Epithelial cell of esophagus (primary cell): ENCODE measurements at places on chromosomes 12 and 14.

- DNase-seq, result no peak
Measured at GRCh38 chr14:68662392-68662791, 130.5 kb downstream of the ZFP36L1 start.

DNA sequence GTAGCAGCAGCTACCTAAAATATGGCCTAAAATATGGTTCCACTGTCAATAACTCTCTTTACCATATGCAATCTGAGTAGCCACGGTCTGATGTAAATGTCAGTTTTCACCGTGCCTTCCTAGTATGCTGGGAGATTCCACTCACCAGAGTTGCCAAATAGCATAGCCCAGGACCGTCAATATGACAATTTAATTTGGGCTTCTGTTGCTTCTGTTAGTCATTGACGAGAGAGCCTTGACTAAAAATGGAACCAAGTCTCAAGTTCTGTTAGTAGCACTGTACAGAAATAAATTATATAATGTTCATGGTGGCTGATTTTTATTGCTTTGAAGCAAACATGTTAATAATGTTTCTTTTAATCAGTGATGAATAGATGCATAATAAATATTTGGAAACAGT, 348.4 kb downstream of the BCAT1 start:
- no peak for DNase-seq

DNA sequence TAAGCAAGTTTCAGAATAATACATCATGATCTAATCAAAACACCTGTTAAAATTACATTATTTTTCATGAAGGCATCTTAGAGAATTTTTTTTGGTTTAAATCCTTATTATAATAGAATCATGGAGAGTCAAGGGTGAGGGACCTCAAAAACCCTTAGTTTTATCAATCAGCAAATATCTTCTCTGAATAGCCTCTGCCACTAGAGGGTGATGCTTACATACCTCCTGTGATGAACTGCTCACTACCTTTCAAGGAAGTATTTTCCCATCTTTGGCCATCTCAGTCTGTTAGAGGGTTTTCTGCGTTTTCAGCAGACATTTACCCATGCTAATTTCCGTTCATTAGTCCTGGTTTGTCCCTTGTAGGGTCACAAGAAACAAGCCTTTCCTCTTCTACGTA, 200.2 kb downstream of the TRHDE start:
- no peak for DNase-seq

DNA sequence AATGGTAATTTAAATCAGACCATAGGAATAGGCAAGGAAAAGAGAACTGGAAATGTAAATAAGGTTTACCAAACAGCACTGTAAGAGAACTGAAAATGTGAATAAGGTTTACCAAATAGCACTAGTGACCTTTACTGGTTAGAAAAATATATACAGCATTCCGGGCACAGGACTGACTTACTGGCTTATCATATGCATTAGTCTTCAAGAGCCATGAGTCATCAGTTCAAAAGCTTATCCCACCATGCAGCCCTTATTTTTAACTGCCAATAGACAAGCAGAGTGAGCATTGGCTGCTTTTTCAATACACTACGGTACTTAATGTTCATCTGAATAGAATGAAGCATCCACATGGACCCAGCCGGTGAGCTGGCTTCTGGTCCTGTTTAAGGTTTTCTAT, 13.0 kb upstream of the NELL2 start:
- DNase-seq, result no peak

DNA sequence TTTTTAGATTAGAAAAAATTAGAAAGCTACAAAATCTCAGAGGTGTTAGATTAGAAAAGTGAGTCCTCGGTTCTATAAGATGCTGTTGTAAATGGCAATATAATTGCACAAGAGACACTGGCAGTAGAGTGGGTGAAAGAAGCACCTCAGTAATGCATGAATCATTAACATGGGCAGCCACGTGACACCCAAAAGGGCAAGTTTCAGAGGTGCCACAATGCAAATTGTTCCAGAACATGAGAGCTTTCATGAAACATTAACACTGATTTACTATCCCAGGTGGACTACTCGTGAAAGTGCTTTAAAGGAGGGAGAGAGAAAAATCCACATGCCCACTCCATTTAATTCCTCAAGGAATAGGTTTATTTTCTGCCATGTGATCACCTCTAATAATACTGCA, 108.4 kb downstream of the PTPRR start:
- peak; percentile 36 for DNase-seq

DNA sequence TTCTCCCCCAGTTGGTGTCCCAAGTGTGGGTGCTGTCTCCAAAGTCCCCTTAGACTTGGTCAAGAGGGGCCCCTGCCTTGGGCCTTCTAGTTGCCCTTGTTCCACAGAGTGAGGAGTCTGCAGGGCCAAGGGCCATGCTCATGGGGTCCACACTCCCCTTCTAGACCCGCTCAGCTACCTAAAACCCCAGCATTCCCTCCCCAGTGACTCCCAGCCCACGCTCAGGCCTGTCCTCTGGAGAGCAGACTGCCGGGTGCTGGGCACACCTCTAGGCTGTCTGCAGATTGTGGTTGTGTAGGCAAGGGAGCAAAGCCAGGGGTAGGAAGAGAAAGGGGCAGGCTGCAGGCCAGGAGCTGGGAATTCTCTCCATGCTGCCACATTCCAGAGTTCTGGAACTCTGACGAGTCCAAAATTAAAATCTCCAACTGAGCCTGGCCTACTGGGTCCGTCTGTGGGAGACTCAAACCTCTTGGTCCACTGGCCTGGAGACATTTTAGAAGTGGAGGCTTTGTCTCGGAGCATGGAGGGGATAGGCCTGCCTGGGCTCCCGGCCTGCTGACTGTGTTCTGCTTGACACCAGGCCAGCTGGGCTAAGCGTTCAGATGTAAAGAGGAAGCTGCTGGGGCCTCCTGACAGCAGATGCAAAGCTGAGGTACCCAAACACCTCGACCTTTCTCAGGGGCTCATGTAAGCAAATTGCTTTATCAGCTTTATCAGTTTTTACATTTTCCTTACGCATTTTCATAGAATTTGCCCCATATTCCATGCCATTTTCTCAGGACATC, 13.7 kb upstream of the KRT5 start:
- DNase-seq, result no peak

DNA sequence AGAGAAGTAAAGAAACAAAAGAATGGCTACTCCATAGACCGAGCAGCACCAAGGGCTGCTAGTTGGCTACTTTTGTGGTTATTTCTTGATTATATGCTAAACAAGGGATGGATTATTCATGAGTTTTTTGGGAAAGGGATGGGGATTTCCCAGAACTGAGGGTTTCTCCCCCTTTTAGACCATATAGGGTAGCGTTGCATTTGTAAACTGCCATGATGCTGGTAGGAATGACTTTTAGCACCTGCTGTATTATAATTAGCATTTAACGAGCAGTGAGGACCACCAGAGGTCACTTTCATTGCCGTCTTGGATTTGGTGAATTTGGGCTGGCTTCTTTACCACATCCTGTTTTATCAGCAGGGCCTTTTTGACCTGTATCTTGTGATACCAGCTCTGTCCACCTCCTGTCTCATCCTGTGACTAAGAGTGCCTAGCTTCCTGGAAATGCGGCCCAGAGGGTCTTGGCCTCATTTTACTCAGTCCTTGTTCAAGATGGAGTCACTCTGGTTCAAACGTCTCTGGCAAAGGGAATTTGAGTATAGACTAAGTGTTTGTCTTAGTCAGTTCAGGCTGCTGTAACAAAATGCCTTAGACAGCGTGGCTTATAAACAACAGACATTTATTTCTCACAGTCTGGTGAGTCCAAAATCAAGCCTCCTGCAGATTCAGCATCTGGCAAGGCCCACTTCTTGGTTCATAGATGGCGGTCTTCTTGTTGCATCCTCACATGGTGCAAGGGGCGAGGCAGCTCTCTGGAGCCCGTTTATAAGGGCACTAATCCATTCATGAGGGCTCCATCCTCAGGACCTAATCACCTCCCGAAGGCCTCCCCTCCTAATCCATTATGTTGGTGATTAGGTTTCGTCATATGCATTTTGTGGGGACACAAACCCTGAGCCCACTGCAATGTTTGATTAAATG, 348.3 kb upstream of the SFSWAP start:
- no peak for DNase-seq

DNA sequence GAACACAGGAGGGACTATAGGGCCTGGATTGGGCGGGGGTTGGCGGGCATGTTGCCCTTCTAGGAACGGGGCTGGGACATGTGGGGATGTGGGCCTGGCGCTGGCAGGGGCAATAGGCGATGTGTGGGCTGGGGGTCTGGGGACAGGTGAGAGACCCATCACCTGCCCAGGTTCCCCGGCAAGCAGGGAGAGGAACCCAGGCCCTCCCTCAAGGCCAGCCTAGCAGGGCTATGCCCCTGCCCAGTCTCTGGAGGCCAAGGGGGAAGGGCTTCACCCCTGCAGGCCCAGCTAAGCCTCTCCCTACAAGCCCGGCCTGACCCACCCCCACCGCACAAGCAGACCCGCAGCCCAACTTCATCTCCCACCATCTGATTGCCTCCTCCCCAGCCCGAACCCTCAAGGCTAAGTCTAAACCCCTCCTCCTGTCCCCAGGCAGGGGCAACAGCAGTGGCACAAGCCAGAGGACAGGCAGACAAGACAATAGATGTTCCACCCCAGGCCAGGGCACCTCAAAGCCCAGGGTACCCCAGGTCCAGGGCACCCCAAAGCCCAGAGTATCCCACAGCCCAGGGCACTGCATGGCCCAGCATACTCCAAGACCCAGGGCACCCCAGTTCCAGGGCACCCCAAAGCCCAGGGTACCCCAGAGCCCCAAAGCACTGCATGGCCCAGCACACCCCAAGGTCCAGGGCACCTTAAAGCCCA, 6.5 kb downstream of the JAG2 start:
- DNase-seq, result peak; percentile 70

DNA sequence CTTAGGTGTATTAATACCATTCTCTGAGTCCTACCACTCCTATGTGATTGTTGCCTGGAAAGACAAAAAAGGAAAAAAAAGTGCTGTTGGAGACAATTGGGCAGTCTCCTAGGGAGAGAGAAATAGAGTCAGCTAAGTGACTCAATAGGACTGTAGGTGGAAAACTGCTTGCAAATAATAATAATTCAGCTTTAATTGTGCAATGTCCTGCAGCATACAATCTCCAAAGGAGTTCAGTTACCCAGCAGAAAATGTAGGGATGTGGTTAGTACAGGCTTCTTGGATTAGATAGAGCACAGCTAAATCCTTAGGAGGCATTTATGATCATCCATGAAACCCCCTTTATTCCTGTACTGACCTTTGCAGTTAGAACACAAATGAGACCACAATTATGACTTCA, 3.0 kb upstream of the SRSF9 start:
- DNase-seq, result no peak
